ENCODE measurements at places on chromosomes 5 and 9.

GRCh38 chr9:104635456-104635855 lies 17.5 kb upstream of the OR13C9 start:
- no peak for DNase-seq

DNA sequence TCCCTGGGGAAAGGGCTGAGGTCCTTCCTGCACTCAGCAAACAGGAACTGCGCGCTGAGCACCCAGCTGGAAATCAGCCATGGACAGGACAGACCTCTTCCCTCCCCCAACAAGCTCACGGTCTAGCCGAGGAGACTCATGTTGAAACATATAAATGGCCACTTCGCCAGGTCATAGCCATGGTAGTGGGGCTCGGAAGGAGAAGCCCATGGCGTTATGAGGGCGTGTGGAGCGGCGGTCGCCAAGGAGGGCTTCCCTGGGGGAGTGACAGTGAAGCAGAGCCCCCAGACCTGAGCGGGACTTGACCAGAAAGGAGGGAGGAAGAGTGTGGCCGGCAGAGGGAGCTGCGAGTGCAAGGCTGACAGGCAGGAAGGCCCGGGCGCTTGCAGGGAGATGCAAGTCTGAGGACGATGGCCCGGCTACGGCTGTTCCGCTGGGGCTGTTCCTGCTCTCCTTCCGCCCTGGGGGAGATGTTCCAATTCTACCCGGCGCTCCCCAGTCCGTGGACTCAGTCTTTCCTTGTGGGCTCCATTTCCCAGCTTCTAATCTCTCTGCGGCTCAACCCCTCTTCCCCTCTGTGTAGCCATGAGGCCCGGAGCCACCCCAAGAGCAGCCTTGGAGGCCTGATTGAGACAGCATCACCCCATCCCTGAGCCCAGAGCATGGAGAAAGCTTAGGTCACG lies 43.9 kb upstream of the PRRC2B start:
- peak; percentile 87 for DNase-seq

DNA sequence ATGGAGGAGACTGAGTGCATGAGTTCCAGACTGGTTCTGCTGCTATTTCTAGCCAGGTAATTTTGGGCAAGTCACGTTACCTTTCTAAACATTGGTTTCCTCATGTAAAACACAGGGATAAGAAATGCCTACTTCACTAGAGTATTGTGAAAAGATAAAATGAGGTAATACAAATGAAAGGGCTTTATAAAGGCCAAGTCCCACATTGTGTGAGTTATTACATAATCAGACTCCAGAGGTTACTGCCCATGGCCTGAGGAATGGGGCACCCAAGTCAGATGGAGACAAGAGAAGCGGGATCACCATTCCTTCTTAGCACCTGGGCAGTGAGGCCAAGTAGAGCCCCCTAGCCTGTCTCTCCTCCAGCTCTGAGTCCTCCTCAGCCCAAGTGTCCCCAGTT lies 7.5 kb downstream of the HBEGF start:
- DNase-seq = no peak

DNA sequence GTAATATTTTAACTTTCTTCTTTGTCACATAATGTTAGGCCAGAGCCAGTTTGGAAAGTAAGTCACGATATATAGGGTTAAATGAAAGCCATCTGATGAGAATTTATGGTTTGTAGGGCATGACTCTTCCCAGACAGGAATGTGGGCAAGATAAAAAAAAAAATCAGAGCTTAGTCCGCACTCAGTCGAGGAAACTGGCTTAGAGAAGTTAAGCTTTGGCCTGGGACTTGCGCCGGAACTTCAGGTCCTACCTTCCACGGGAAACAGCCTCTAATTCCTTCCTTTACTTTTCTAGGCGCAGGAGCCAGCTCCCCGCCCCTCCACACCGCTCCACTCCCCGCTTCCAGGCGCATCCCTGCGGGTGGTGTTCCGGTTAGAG lies 475 bp downstream of the DDX31 start:
- no peak for DNase-seq

DNA sequence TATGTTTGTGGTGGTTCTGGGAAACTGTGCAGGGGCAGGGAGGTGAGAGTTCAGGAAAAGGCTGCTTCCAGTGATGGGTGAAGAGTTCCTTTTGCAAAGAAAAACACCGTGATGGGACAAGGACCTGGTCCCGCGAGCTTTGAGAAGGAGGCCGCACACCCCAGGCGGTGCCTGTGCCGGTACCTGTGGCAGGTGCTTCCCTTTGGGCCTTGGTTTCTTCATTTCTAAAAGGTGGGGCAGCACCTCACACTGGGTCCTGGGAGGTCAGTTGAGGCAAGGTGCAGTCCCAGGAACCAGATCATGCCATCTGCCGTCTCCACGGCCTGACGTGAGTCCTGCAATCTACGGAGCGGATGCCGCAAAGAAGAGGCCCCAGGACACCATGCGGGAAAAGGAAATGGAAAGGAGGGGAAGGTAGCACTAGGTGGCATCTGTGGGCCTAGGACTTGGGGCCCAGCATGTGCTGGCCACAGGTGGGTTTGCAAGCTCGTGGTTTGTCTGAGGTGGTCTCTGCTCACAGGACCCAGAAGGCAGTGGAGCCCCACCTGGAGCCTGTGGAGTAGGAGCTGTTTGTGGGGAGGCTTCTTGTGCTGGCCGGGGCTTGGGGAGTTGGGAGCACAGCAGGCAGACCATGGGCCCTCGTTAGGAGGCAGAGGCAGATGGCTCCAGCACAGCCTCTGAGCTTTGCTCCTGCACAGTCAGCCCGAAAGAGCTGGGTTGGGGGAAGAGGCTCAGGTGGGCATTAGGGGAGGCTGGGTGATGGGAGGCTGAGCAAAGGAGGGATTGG lies 131.6 kb downstream of the CACNA1B start:
- no peak for DNase-seq

GRCh38 chr5:124957063-124957462 lies 210.6 kb upstream of the ZNF608 start:
- DNase-seq = no peak

DNA sequence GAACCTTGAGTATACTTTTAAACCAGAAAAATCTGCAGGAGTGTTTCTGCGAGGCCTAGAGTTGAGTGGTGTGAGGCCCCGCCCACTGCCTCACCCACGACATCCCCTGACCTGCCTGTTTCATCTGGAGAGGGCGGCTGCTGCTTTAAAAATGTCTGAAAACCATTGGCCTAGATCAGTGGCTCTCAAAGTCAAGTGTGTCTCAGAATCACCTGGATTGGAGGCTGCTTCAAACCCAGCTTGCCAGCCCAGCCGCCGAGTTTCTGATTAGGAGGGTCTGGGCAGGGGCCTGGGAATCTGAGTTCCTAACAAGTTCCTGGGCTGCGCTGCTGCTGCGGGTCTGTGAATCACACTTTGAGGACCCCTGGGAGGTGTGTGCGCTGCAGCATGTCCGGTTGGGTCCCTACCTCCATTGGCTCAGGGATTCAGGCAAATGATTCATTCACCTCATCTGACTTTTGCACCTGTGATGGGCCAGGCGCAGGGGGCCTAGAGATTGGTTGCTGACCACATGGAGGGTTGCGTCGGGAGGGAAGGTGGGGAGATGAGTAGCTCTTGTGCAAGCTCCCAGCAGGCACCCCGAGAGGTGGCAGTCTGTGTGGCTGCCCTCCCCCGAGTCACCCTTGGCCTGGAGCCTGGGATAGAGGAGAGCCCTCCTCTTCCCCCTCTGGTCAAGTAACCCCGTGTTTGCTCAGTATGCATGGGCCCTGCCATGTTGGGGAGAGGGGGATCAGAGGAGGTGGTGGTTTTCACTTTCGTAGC lies 27.6 kb upstream of the HMCN2 start:
- DNase-seq = peak; percentile 45

DNA sequence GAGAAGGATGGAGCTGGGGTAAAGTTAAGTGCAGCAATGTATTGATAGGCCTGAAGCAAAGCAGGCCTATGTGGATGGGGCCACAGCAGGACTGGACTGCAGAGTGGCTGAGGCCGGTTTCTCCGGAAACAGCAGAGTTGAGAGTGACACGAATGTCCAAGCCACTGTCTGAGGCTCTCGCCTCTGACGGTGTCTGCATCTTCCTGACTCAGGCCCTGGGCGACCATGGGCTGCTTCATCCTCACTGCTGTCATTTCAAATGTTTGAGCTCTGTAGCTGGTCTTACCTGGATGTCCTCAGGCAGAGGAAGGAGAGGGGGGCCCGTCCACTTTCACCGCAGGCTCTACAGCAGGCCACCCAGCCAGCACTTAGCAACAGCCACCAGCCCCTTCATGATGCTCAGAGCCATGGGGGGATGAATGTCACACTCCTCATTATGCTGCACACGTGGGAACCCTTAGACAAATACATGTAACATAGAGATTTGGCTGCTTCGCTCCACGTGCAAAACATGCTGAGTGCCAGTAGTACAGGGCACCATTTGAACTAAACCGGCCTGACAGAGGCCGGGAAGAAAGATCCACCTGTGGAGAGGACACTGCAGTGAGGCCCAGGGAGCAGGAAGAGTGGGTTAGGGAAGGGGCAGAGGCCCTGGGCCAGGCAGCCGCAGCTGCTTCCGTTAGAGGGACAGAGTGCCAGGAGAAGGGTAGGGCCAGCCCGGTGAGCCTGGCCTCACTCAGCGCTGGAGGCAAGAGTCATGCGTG lies 31.7 kb upstream of the NXNL2 start:
- DNase-seq = no peak

DNA sequence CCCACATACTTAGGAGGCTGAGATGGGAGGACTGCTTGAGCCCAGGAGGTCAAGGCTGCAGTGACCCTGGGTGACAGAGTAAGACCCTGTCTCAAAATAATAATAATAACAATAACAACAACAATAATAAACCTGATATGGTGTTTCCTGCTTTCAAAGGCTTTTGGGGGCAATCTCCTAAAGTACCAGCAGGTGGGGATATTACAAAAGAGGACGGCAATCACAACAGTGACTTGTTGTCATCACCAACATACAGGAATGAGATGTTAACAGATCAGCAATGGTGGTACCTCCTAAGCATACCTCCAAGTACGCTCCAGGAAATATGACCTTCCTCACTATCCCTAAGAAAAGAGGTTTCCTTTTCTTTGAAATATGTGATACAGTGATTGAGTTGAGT lies 91.1 kb upstream of the RNF180 start:
- peak; percentile 58 for DNase-seq

- no peak for DNase-seq
Observed at GRCh38 chr5:1731091-1731639, 68.5 kb downstream of the MRPL36 start.

GRCh38 chr5:57002959-57003485 lies 51.1 kb upstream of the MIER3 start:
- no peak for DNase-seq

GRCh38 chr9:113503131-113503541 lies 39.6 kb downstream of the RGS3 start:
- DNase-seq = no peak

DNA sequence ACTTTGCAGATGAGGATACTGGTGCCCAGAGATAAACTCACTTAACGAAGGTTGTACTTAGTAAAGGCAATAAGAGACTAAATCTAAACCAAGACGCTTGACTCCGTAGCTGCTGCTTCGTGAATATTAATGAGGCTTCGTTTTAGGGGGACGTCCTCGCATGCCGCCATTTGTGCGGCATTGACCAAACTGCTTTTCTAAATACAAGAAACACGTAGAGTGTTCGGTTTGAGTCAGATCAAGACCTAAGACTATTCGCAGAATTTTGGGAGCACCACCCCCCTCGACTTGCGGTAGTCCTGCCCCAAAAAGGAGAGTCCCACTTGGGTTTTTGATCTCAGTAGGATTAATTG lies 1.1 kb downstream of the NPM1 start:
- DNase-seq = no peak

DNA sequence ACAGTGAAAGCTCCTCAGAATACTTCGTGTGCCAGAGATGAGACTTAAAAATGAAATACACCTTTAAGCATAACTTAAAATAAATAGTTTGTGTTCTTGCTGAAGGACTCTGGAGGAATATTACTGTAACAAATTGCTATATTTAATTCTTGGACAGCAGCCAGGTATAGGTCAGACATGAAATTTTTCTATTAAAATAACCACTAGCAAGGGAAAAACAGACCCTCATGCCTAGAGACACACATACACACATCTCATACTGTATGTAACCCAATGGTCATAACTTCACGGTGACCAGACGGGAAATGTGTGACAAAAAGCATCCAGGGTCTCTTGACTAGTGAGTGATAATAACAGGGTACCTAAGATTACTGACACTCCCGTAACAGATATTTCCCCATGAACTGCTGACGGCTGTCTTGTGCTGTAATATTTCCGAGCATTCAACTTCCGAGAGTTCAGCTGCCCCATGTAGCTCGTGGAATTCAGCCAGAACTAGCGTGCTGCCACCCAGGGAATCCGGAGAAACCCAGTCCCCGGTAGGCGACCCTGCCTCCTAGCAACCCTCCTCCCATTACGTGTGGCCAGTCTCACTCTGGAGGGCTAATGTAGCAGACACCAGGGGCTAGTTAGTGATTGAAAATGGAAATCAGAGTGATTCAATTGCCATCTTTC lies 2295.1 kb upstream of the WWC1 start:
- peak; percentile 9 for DNase-seq

- DNase-seq = peak; percentile 75
Observed at GRCh38 chr5:150473673-150474358, 24.3 kb upstream of the RPS14 start.

DNA sequence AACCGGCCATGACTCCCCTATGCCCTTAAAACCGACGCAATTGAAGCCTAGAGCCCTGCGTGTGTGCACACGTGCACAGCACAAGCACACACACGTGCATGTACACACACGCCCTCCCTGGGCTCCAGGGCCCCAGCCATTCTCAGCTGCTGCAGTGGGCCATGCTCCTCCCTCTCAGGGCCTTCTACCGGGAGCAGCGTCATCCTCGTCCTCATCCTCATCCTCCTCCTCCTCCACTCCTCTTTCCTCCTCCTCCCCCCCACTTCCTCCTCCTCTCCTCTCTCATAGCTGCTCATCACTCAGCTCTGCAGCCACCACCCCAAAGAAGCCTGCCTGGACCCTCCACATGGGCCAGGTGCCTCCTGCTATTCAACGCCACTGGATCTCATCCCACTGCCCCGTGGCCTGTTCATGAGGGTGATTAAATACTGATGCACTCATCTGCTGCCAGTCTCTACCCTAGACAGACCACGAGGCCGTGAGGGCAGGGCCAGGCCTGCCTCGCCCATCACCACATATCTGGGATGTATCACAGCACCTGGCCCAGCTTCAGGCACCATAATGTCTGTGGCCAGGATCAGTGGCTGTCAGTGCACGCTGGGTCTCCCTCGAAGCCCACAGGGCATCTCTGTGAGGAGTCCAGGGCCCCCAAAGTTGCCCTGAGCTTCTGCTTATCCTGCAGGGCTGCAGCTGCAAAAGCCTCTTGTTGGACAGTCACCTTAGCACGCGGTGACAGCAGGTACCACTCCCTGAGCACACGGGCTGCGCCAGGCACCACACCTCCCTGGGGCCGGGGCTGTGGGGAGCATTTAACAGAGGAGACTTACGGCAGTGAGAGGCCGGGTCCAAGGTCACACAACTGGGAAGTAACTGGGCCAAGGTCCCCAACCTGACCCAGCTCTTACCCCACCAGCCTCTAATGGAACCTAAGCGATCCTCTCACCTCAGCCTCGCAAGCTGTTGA lies 9.8 kb downstream of the FAM78A start:
- DNase-seq = no peak

All from cardiac muscle cell (in vitro differentiated cells and primary cell).